ENCODE measurements at places on chromosomes 6 and 20. TPM values are rescaled to one million over a fixed set of nuclear protein-coding genes. Genes with fewer than 3 reads are reported as not detected.
A peak's percentile ranks its signal among the peaks of the same experiment; 100 is the strongest.

- DNase-seq: no peak
Observed at GRCh38 chr6:37319156-37319555, 34.6 kb upstream of the RNF8 start.

- DNase-seq: no peak
Observed at GRCh38 chr6:23213193-23213592, 643.8 kb downstream of the HDGFL1 start.

- DNase-seq: no peak
Observed at GRCh38 chr20:3592931-3593330, 70.3 kb downstream of the GFRA4 start.

DNA sequence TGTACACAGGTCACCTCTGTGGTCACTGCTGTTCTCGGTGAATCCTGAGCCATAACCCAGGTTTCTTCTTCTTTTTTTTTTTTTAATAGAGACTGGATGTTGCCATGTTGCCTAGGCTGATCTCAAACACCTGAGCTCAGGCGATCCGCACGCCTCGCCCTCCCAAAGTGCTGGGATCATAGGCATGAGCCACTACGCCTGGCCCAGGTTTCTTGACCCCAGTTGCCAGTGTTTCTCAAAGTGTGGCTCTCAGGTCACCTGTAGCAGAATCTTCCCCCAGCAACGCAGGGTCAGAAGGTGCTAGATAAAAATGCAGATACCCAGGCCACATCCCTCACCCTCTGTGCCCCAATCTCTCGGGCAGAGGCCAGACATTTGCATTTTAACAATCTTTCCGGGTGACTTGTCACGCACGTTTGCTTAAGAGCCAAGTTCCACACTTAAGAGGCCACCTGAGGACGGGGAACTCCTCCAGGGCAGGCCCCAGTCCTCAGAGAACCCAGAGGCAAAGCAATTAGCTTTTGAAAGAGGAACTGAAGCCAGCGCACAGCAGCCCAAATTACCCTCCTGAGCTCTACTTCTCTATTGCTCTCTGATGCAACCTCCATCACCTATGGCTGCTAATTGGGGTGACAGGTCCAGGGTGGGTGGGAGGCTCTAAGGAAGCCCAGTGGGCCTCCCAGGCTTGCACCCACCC is 81.8 kb downstream of the NFATC2 start:
- DNase-seq: no peak

ZBTB22 gene
- 13.2 TPM for total RNA-seq

- DNase-seq: no peak
Observed at GRCh38 chr6:25553502-25553901, 98.5 kb upstream of the SCGN start.

DNA sequence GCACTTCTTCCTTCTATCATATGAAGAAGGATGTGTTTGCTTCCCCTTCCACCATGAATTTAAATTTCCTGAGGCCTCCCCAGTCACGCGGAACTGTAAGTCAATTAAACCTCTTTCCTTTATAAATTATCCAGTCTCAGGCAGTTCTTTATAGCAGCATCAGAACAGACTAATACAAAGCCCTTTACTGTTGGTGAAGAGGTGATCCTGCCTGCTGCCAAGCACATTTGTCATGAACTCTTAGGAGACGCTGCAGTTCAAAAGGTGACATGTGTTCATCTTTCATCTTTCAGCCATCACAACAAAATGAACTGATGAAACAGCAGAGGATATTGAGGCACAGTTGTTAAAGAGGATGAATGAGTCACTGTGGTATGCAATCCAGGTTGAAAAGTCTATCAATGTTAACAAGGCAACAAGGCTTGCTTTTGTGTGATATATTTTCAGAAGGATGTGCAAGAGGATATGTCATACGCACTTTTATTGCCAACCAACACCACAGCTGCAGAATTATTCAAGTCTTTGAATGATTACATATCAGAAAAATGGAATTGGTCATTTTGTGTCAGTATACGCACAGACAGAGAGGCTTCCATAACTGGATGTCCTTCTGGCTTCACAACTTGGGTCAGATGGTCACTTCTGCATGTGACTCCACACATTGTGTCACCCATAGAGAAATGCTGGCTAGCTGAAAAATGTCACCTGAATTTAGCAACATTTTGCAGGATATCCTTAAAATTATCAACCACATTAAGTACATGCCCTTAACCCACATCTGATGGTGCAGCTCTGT is 52.4 kb upstream of the PLN start:
- no peak for DNase-seq

GRCh38 chr6:170186941-170187668 is 103.8 kb downstream of the DLL1 start:
- DNase-seq: no peak

TGM6 gene
- not detected for total RNA-seq

DNA sequence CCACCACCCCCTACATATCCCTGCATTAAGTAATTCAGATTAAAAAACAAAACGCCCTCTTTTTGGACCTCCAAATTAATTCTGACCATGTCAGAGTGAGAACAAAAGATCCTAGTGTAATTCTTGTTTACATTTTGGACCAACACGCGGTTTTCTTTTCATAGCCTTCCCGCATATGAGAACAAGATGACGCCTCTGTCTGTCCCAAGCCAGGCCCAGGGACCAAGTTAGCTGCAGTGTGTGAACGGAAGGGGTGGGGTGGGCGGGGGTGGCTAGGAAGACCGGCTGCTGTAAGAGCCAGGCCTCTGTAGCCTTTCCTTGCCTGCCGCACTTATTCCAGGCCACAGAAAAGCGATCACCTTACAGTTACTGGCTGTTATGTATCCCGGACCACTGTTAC is 68.0 kb downstream of the PLCG1 start:
- no peak for DNase-seq

GRCh38 chr20:62226707-62227590 is 6.9 kb upstream of the HRH3 start:
- no peak for DNase-seq

DNA sequence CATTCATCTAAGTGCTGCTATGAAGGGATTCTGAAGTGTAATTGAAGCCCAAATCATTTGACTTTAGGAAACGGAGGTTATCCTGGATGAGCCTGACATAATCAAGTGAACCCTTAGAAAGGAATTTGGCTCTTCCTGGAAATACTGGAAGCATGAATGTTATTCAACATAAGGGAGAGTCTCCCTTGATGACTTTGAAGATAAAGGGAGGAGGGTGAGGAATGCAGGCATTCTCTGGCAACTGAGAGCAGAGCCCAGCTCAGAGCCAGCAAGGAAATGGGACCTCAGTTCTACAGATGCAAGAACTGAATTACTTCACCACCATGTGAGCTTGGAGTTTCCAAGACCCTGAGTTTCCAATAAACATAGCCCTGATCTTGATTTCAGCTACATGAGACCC is 168.2 kb downstream of the DLL1 start:
- DNase-seq: peak; percentile 10

CPNE5 gene
- total RNA-seq: 1.9 TPM

- DNase-seq: no peak
Observed at GRCh38 chr6:154502553-154502952, 7.9 kb downstream of the CNKSR3 start.

DNA sequence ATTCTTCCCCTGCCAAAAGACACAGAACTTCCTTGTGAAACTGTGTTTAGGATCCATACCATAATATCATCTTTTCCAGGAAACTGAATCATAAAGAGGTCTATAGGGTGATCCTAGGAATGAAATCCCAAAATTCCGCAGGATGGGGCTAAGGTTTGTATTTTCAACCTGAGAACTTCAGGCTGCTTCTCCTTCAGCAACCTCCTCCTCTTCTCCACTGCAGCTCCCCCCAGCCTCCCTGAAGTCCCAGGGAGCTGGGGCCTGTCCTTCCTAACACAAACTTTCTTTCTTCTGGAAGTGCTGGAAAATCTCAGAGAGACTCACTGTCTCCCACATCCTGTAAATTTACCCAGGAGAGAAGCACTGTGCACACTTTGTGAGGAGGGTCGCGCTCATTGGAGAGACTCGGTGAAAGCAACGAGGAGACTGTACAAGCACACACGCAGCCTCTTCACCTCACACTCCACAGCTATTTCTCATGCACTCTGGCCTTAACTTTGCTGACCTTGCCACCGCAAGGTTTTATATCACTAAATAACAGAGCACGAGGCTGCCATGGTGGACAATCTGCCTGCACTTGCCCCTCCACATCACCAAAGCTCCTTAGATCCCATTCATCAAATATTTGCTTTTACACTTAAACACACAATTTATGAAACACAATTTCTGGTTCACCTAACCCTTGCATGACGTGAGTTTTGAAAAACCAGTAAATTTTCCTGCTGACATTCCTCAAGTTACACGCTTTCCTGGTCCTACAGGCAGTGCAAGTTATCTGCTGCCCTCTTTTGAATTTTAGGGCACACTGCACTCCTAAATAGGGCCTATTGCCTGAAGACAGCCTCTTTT is 14.3 kb downstream of the ID4 start:
- DNase-seq: no peak

METTL24 gene
- 41.3 TPM for total RNA-seq

DNA sequence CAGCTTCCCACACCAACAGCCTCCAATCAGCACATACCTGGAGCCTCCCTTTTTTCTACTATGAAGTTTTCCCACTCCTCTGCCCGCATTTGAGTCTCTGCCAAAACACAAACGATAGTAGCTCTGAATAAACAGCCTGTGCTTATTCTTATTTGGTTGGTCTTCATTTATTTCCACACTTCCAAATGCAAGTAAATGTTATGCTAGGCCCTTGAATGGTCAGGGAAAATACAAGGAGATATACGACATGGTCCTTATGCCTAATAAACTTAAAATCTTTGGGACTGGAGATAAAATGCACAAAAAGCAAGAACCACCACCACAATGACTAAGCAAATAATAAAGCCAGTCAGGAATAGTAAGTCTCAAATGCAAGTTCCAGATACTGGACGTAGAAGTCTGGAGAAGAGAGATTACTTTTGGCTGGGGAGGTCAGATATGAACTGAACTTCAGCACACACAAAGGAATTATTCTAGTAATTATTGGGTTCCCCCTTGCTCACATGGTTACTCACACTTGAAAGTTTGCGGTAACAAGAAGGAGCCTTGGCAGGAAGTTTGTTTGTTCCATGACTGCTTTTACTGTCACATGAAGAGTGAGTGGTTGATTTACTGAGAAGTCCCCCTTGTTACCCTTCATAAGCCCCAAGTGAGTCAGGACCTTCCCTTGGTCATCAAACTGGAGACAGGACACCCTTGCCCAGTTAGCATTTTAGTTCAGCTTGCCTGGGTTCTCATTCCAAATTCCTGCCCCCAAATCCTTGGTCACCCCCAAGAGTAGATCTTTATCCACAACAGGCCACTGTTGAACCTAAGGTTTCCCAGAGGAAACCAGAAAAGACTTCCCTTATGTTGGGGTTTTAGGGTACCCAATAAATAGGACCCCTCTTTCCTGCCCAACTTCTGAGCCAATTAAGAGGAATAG is 511.2 kb upstream of the JARID2 start:
- no peak for DNase-seq
